GM12892 (cell line): ENCODE measurements at places on chromosomes 12 and 14.

DNA sequence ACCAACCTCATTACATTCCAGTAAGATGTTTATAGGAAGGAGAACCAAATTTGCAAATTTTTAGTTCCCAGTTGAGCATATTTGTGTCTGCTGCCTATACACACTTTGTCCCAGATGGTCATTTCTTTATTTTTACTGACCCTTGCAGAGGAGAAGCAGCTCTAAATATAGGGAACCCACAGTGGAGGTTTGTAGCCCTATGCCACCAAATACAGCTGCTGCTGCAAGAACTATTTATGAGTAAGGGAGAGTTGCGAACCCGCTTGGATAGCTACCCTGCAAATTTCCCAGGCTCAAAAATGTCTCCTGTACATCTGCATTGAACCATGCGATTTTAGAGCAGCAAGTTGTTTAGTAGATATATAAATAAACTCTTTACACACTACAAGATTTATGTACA lies 48.2 kb downstream of the NAV3 start:
- no peak for DNase-seq

DNA sequence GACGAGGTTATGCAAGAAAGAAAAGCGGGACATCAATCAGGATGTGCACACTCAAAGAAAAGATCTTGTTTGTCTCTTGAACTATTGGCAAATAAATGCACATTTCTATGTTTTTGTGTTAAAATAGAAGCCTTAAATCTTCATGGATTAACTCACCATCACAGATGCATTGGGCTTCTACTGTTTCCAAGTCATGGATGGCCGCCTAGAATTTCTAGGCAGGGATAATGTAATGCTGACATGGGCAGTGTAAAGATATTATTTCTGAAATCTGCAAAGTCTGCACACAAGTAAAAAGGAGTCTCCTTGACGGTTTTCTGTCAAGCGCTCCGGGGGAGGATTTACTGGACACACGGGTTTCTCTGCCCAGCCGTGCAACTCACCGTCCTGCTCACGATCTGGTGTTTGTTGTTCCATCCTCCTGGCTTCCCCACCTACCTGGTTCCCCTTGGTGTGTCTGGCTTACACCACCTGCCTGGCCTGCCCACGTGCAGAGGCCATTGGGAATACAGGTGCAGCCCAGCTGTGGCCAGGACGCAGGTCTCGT lies 103.3 kb upstream of the FZD10 start:
- no peak for DNase-seq

GRCh38 chr12:27554421-27555186 lies 30.6 kb downstream of the PPFIBP1 start:
- no peak for DNase-seq

DNA sequence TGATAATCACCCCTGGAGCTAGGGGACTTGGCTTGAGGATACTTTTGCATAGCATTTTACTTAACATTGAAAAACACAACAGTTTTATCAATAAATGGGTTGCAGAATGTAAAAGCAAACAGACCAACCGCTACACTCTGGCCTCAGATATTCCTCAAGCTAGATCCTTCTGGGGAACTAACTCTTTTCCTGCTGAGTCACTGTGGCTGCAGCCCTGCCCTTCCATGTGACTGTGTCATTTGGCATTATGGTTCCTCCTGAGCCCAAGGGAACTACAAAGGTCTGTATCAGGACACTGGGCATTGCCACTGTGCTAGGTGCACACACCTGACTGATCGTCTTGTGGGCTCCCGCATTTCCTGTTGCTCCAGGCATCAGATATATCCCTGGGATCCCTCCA lies 56.6 kb downstream of the TTC9 start:
- DNase-seq, result no peak

GRCh38 chr12:241266-241665 lies 21.4 kb downstream of the SLC6A13 start:
- DNase-seq, result no peak

GRCh38 chr12:19588951-19589350 lies 149.7 kb downstream of the AEBP2 start:
- no peak for DNase-seq

- DNase-seq, result no peak
Observed at GRCh38 chr14:93537951-93538350, 107.2 kb downstream of the UNC79 start.

- no peak for DNase-seq
Observed at GRCh38 chr12:120874547-120875245, 29.5 kb downstream of the SPPL3 start.

DNA sequence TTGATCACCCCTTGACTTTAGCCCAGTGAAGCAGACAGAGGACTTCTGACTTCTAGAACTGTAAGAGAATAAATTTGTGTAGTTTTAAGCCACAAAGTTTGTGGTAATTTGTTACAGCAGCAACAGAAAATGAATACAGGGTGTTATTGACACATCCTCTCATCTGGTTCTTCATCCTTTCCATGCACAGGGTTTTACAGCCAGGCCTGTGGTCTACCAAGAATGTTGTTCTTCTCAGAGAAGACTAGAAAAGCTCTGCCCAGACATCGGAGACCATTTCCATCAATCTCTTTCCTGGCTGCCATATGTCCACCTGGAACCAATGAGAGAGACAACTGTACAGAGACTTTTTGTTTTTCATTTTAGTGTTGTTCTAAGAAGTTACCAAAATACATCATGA lies 308.2 kb upstream of the AMIGO2 start:
- no peak for DNase-seq

DNA sequence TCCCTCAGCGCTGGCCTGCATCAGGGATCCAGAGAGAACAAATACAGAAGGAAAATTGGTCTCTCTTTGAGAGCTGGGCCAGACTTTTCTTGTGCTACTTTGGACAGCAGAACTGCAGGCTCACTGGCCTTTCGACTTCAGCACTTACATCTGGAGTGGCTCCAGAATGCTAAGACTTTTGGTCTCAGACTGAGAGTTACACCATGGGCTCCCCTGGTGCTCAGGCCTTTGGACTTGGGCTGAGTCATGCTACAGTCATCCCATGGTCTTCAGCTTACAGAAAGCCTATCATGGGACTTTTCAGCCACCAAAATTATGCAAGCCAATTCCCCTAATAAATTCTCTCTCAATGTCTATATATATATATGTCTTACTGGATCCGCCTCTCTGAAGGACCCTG lies 9.0 kb upstream of the CD163 start:
- no peak for DNase-seq
